ENCODE measurements at places on chromosomes 11 and 22.

DNA sequence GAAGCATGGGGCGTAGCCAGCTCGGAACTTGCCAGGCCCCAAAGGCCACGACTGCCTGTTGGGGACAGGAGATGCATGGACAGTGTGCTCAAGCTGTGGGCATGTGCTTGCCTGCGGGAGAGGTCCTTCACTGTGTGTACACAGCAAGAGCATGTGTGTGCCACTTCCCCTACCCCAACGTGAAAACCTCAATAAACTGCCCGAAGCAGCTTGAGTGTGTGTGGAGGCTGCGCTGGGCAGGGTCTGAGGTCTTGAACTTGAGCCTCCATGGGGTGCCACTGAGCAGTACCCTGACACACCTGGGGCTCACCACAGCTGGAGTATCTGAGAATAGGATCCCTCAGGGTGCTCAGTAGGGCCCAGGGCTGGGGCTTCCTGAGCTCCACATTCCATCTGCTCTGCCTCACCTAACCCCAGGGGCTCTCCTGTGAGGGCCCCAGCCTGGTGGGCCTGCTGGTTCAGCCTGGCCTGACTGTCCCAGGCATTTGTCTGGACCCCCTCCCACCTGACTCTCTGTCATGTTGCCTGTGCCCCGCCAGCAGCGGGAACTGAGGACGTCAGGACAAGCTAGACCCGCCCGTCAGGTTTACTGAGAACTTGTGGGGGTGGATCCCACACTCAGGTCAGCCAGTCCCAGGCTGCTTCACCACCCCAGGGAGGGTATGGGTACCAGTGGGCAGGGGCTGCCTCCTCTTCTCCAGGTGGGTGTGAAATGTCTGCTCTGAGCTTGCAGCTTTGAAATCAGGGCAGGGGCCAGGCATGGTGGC lies 3.2 kb downstream of the RASSF7 start:
- no peak for DNase-seq

DNA sequence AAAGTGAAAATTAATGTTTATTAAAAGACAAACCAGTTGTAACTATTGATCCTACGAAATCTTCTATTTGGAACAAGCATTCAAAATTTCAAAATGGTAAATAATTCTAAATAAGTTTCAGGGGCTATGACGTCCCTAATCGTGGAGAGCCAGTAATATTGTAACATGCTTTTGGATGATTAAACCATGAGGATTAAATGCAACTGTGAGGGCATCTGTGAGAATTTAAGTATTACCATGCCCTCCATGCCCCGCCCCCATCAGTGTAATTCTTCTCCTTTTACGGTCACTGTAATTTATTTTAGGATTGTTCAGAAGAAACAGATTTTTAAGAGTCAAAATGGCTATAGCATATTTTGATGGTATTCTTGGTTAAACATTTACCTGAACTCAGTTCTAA lies 133.2 kb downstream of the APOL5 start:
- no peak for DNase-seq

- no peak for DNase-seq
Measured at GRCh38 chr22:41340357-41340756, 39.0 kb downstream of the ZC3H7B start.

GRCh38 chr22:26406118-26406517 lies 22.9 kb upstream of the ASPHD2 start:
- DNase-seq, result no peak

DNA sequence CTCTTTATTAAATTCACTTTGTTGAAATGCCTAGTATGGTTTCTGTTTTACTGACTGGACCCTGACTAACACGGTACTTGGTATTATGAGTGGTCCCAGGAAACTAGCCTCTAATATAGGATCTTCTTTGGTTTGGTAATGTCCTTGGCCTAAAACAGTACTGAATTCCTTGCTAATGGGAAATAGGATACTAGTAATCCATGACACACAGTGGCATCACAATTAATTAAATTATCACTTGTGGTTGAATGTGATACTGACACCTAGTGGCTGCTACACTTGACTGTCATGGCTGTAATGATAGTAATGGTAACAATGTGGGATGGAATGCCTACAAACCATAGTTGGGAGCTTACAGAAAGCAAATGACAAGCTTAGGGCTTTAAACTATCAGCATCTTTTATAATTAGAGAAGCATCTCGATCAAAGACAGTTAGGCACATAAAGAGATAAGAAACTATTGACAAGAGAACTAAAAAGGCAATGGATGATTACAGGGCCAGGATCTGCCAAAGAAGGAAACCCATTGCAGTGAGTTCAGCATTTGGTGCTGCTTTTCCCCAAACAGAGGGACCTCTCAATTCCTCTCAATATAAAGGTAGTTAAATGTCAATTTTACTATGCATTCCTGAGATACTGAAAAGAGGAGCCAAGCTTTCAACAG lies 8.6 kb downstream of the DNHD1 start:
- no peak for DNase-seq

DNA sequence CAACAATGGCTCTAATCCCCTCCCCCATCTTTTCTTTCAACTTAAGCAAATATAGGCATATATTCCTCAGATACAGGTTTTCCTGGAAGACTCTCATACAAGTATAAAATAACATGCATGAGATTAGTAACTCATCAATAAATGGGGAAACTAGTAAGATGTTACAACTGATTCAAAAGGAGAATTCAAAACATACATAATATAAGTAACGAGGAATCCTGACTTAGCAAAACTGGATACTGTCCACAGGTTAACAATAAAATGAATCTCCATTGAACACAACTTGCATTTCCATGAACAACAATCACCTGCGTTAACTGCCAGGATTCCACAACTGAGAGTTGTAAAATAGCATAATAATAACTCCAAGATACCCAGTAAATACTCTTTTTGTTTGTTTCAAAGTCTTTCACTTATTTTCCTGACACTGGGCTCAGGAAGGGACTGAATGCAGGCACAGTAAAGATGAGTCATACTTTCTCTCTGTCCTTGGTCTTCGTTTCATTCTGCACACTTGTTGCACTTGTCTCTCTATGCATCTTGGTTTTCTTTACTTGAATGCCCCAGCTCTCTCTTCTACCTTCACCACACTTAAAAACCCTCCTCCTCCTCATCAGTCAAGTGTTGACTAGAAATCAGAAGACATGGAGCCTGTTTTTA lies 8.1 kb downstream of the APIP start:
- DNase-seq, result no peak

GRCh38 chr22:42769238-42769573 lies 48.5 kb upstream of the A4GALT start:
- DNase-seq, result no peak

DNA sequence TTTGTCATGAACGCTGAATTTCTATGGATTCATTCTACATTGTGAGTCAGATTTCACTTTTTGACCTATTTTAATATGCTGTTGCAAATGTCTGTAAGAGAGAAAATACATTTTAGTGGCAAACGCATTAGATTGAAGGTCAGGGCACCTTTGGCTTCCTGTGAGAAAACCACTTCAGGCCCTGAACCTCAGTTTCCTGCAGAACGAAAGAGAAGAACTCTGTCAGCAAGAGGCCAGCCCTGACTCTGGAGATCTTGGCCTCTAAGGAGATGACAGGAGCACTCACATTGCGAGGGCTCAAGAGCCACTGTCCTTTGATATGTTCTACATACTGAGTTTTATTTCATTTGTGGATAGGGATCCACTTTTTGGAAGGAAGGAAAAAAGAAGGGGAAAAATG lies 83.6 kb downstream of the KCNJ1 start:
- no peak for DNase-seq

GRCh38 chr22:38947321-38948140 lies 9.9 kb upstream of the APOBEC3A start:
- DNase-seq, result no peak

- no peak for DNase-seq
Measured at GRCh38 chr11:64867748-64868462, 10.5 kb downstream of the EHD1 start.

DNA sequence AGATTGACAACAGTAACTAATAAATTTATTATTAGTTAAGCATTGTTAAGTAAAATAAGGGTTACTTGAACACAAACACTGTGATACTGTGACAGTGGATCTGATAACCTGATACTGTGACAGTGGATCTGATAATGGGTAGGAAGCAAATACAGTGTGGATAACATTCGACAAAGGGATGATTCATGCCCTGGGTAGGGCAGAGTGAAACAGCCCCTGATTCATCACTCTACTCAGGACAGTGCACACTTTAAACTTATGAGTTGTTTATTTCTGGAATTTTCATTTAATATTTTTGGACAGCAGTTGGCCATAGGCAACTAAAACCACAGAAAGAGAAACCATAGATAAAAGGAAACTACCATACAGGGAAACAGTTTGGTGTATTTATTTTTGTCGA lies 60.8 kb upstream of the CTSC start:
- no peak for DNase-seq

- DNase-seq, result no peak
Measured at GRCh38 chr11:73645972-73646631, at the start of gene PLEKHB1. PLEKHB1 (plus strand) TSS chr11:73646581; CDS start chr11:73646609, 28 bp downstream.

- DNase-seq, result no peak
Measured at GRCh38 chr22:37427711-37428635, 694 bp upstream of the ELFN2 start.

- DNase-seq, result no peak
Measured at GRCh38 chr22:28710576-28711191, 30.9 kb downstream of the CHEK2 start.

- DNase-seq, result no peak
Measured at GRCh38 chr11:35336726-35337125, 82.6 kb downstream of the SLC1A2 start.

DNA sequence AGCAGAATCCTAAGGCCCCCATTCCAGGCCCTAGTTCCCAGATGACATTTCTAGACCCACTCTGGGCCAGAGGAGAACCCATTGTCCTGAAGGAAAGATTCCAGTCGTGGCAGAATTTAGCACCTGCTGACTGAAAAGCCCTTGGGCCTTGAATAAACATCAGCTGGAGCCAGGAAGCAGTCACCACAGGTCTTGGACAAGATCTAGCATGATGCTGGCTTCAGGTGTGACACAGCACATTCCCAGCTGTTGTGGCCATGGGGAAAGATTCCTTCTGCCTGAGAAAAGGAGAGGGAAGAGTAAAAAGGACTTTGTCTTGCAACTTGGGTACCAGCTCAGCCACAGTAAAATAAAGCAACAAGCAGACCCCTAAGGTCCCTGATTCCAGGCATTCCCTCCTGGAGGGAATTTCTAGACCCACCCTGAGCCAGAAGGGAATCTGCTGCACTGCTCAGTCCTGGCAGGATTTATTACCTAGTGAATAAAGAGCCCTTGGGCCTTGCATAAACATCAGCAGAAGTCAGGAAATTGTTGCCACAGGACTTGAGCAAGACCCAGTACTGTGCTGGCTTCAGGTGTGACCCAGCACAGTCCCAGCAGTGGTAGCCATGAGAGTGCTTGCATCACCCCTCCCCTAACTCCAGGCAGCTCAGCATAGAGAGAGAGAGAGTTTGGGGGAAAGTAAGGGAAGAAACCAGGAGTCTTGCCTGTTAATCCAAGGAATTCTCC lies 42.5 kb upstream of the PAMR1 start:
- no peak for DNase-seq

DNA sequence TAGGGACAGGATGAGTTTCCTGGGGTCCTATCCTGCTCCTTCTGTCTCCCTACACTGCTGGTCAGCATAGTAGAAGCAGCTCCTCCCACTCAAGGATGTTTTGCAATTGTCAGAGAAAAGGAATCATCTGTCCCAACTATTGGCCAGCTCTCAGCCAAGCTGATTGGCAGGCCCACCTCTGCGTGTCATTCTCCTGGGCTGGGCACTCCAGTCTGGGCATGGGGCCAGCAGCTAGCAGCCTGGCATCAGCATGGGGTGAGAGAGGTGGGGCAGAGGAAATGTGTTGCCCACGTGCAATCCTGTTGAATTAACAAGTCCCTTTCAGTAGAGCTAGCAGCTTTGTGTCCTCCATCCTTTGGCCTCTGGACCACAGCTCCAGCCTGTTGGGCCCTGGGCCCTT lies 14.1 kb downstream of the ANKK1 start:
- no peak for DNase-seq

DNA sequence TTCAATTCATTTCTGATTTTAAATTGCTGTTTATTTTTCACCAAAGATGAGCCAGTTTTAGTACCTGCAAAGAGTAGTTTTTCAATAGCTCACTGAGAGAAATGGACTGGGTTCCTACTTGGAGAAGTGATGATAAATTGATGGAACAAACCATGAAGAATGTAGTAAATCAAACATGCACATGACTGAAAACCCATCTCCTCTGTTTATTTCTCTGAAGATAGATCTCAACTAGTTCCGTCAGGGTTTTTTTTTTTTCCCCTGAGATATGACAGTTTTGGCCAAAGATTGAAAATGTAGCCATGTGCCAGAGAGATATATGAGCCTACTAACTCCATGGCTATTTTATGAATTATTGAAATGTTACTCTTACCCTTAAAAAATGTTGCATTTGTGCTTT lies 239.6 kb downstream of the DDX10 start:
- DNase-seq, result no peak

DNA sequence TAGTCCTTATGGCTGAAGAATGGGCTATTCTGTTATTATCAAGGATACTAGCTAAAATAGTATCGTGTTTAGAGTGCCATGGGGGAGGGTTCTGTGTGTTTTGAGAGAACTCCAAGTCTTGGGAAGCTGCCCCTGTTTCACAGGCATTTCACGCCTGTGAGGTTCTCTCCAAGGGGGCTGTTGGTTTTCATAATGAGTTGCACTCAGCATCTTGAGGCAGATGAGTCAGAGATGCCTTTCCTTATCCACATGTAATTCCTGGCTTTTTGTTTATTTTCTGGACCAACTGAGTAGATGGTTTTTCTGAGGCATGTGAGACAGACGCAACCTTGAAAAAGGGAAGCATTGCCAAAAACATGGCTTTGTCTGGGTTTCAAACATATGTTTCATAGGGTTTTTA lies 203.7 kb downstream of the ARHGAP42 start:
- no peak for DNase-seq

GRCh38 chr11:75333807-75334140 lies 17.7 kb downstream of the ARRB1 start:
- DNase-seq, result no peak

DNA sequence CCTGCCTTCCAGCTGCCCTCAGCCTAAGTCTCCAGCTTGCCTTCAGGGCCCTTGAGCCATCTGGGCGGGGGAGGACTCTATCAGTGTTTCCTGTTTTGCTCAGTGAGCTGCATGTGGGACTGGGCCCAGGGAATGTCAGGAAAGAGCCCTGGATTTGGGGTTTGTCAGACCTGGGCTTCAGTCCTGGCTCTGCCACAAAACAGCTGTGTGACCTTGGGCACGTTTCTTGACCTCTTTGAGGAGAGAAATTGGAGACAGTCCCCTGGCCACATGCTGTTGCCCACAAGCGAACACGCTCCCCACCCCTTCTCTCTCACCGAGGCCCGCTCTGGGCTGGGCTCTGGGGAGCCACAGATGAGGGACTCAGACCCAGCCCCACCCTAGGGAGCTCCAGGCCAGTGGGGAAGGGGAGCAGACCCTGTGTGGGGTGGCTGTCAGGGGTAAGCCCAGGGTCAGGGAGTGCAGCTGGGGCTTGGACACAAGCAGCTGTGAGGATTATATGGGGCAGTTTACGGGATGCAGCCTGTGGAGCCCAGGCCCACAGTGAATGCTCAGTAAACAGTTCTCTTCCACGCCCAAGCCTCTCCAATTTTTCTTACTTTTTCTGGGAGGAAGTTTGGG lies 12.3 kb downstream of the MYO7A start:
- no peak for DNase-seq

Measured in activated T-helper 1 cell treated with Interleukin-2 at 50 U/mL for 16 hours (primary cell).